Nephron progenitor cell (in vitro differentiated cells): ENCODE measurements at places on chromosomes 7 and 10.

GRCh38 chr10:11270135-11270857 lies 252.6 kb downstream of the CELF2 start:
- DNase-seq: peak; percentile 91

DNA sequence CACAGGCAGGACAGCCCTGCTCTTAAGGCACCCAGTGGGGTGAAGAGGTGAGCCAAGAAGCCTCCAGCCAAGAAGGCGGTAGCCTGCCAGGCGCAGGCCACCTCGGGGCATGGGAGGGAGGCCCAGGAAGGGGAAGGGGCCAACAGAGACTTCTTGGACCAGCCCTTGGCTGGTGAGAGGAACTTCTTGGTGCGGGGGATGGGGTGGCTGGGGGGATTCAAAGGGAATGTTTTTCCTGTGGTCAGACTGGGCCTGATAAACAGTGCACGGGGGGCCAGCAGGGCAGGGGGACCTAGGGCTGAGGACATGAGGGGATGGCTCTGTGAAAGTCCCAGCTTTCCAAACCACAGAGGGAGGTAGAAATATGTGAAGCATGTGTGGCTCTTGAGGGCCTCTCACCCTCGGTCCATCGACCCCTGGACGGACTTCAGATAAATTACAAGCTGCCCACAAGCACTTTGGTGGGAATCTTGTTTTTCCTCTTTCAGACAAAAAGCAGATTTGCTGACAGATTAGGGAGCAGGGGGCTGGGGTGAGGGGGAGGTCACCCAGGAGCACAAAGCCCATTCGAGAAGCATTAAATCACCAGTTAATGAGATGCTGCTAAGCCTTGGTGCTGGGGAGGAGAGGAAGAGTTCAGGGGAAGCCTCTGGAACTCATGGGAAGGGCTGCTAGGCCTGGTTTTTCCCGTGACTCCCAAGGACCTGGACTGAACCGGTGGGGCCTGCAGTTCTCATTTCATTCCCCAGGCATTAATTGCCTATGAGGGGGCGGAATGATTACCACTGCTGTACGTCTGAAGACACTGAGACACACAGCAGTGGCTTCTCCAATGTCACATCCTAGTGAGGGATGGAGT lies 11.3 kb downstream of the CRYGN start:
- DNase-seq: peak; percentile 74

- DNase-seq: no peak
Observed at GRCh38 chr10:30476511-30477155, 42.6 kb downstream of the MAP3K8 start.

- no peak for DNase-seq
Observed at GRCh38 chr10:3180355-3181025, 7.9 kb upstream of the PITRM1 start.

- no peak for DNase-seq
Observed at GRCh38 chr10:53463539-53463938, 691.0 kb upstream of the MBL2 start.

DNA sequence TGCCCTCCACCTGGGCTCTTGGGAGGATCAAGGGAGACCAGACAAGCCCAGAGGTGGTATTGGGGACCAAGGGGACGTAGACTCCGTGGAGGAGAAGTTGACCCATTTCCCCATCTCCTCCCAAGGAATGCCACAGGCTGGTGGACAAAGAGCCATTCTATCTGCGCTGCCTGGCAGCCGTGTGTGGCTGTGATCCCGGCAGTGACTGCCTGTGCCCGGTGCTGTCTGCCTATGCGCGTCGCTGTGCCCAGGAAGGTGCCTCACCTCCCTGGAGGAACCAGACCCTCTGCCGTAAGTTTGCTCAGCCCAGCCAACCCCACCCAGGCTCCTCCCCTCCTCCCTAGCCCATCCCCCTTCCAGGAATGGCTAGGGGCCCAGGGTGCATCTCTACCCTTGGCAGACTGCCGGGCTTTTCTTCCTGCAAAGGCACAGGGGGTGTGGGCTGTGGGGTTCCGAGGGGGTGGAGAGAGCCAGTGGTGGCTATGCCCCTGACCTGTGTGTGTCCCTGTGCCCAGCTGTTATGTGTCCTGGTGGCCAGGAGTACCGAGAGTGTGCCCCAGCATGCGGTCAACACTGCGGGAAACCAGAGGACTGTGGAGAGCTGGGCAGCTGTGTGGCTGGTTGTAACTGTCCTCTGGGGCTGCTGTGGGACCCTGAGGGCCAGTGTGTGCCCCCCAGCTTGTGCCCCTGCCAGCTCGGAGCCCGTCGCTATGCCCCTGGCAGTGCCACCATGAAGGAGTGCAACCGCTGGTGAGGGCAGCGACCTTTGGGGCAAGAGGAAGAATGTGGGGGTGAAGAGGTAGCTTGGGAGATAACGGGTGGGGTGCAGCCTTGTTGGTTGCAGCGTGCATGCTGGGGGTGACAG lies 10.2 kb upstream of the ZNF467 start:
- DNase-seq: no peak

- no peak for DNase-seq
Observed at GRCh38 chr7:138563808-138564207, 103.7 kb downstream of the TRIM24 start.

DNA sequence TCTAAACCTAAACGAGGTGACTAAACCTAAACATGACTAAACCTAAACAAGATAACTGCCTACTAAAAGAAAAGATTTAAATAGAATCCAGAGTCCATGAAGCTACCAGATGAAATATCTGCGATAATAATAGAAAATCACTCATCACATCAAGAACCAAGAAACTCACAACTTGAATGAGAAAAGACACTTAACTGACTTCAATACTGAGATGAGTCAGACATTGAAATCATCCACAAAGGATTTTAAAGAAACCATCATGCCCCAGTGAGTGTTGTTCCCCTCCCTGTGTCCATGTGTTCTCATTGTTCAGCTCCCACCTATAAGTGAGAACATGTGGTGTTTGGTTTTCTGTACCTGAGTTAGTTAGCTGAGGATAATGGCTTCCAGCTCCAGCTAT lies 416.0 kb downstream of the CALN1 start:
- no peak for DNase-seq

DNA sequence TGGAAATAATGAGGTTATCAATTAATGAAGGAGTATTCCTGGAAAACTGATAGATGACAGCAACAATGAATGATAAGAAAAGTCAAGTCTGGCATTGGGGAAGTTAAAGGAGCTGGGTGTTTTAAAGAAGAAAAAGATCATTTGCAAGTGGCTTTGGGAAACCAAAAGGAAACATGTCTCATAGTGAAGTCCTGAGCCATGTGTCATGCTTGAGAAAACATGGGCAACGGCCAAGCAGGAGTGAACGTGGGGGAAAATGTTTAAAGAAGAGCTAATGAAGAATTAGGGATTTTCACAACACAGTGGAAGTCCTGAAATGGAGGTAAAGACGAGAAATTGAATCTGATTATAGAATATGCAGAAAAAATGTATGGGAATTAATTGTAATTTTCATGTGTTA lies 1383.2 kb upstream of the CELF2 start:
- DNase-seq: no peak

GRCh38 chr10:81026591-81026990 lies 488.9 kb downstream of the SH2D4B start:
- no peak for DNase-seq

DNA sequence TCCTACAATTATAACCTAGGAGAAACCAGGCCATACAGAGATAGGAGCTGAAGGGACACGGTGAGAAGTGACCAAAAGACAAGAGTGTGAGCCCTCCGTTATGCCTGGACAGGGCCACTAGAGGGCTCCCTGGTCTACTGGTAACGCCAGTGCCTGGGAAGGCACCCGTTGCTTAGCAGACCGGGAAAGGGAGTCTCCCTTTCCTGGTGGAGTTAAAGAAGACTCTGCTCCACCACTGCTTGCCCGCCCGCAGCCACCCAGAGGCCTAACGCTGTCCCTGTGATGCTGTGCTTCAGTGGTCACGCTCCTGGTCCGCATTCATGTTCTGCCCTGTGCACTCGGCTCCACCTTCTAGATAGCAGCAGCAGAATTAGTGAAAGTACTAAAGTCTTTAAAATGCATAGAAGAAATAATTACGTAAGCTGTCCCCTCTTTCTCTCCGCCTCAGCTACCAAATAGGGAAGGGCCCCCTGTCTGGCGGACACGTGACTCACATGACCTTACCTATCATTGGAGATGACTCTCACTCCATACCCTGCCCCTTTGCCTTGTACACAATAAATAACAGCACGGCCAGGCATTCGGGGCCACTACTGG lies 34.8 kb downstream of the GRID2IP start:
- DNase-seq: peak; percentile 85

DNA sequence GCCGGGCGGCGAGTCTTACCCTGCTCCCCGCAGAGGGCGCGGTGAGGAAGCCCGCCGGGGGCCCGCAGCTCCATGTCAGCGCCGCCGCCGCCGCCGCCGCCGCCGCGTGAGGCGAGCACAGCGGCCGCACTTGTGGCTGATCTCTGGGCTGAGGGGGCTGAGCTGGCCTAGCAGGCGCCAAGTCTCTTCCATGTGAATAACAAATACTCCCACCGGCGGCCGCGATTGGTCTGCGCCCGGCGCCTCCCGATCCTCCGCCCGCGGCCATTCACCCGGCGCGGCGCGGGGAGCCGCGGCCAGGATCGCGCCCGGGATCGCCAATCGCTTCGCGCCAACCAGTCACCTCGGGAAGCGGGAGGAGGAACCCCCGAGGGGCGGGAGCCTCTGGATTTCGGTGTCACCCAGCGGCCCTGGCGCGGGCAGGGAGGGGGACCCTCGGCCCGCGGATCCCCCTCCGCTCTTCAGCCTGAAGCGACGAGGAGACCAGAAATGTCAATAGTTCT lies at the start of gene GRM8:
GRM8 (minus strand) TSS at position 164 of the 503 bp plus-strand sequence.
- DNase-seq: peak; percentile 81

DNA sequence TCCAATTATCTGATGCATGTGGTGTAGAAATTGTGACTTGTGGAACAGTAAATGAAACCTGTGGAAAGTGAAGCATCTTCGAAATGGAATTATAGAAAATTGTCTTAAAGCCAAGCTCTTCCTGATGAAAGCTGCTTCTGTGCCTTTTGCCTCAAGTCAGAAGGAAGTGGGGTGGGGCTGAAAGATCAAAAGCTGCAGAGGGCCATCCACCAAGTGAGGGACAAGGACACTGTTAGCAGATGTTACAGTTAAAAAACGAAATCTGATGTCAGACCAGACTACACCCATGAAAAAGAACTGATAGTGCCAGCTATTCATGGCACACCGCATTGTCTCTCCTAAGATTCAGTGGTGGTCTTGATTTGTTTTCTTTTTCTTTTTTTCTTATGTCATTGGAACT lies 23.8 kb upstream of the WASL start:
- DNase-seq: no peak

- DNase-seq: no peak
Observed at GRCh38 chr7:68438016-68438415, 1160.3 kb upstream of the AUTS2 start.

- DNase-seq: no peak
Observed at GRCh38 chr7:107693396-107693795, 32.8 kb downstream of the SLC26A4 start.

DNA sequence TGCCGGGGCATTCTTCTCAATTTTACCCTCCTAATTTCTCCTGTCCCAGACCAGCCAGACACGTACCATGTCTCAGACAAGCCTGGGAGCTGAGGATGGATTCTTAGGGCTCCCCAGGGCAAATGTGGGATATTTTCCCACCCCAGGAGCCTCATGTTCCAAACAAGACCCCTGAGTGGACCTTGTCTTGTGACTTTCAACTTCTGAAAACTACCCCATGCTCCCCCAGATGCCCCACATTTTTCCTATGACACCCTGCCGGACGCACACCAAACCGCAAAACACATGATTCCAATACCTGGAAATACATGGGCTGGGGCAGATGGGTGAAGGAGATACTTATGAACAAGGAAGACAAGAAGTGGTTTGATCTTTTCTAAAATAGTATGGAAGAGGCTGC lies 874 bp downstream of the GIMAP5 start:
- no peak for DNase-seq

GRCh38 chr10:15719899-15720634 lies at the start of gene ITGA8:
Gene ITGA8 (minus strand): TSS chr10:15719922. CDS start chr10:15719771, 151 bp downstream.
- DNase-seq: peak; percentile 75

DNA sequence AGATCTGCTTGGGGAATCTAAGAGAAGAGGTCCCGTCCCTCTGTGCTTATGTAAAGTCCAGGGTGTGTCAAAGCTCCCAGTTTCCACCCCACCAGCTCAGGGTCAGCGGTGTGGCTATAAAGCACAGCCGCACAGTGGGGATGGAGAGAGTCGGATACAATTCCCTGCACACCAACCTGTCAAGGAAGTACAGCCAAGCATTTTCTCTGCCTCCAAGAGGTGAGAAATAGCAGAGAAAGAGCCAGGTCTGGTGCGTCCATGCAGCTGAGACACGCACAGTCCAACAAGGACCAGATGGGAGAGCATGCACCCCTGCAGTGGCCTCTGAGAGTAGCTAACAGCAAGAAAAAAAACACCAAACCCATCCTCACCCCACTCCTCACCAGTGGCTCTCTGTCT lies 61.3 kb upstream of the WAC start:
- no peak for DNase-seq

- no peak for DNase-seq
Observed at GRCh38 chr7:76505168-76506080, 4.9 kb upstream of the UPK3B start.
